ENCODE measurements at places on chromosomes 4 and X.

DNA sequence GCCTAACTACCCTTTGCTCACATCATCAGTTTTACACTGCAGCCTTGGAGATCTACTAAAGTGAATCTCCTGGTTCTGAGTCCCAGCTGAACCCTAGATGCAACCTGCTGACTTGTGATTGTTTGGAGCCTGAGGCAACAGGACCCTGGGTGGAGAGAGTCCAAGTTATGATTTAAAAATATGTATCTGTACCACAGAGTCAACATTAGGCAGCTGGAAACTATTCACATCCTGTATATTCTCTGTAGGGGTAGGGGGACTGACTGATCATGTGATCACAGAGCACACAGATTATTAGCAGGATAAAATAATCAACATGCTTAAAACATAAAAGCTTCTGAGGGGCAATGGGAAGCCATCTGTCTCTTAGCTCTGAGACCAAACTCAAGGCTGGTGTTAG is 52.1 kb downstream of the CT47B1 start:
- peak; percentile 1 for DNase-seq

DNA sequence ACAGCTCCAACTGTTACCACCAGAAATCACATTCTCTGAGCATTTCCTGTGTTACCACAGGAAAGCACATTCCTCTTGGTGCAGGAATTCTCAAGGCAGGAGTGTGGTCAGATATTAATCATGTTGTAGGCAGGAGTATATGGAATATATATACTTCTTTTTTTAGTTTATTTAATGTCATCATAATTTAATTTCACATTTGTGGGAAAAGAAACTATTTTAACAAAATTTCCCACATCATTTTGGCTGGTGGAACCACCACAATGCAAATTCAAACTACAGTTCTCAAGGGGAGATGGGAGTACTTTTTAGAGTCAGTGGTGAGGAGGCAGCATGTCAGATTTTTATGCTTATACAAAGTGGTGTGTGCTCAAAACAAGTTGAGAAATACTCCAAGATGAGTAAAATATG is 139.0 kb downstream of the ATP10D start:
- peak; percentile 56 for DNase-seq

GRCh38 chr4:67770422-67770821 is 16.2 kb upstream of the GNRHR start:
- DNase-seq: no peak

GRCh38 chr4:76733068-76733771 is 164.7 kb downstream of the SOWAHB start:
- DNase-seq: no peak

All from HCEC 1CT (cell line).